ENCODE measurements at places on chromosomes 7 and 10. TPM values are rescaled to one million over a fixed set of nuclear protein-coding genes. Genes with fewer than 3 reads are reported as not detected.

ITGA8 gene
- not detected for total RNA-seq

DNA sequence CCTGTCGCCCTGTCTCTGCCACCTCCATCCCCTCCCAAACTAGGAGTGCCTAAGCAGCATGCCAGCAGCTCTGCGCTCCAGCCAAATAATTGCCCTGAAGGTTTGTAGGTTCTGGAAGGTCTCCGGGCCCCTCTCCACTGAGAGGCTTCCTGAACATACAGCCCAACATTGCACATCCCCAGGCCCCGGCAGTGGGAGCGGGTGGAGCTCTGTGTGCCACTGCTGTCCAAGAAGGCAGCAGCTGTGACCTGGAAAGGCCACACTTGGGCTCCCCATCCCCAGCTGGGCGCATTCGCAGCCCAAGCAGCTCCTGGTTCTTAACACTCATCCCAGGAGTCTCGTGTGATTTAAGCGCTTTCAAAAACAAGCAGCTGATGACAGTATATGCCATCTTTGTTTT lies 95.7 kb downstream of the COL13A1 start:
- H3K27me3 ChIP-seq, result no peaks in the 10 kb centered on the region
- no peaks in the 10 kb centered on the region for H3K4me1 ChIP-seq
- H3K36me3 ChIP-seq, result no peaks in the 10 kb centered on the region
- DNase-seq, result no peak
- no peak overlapping the region for H3K4me3 ChIP-seq

DNA sequence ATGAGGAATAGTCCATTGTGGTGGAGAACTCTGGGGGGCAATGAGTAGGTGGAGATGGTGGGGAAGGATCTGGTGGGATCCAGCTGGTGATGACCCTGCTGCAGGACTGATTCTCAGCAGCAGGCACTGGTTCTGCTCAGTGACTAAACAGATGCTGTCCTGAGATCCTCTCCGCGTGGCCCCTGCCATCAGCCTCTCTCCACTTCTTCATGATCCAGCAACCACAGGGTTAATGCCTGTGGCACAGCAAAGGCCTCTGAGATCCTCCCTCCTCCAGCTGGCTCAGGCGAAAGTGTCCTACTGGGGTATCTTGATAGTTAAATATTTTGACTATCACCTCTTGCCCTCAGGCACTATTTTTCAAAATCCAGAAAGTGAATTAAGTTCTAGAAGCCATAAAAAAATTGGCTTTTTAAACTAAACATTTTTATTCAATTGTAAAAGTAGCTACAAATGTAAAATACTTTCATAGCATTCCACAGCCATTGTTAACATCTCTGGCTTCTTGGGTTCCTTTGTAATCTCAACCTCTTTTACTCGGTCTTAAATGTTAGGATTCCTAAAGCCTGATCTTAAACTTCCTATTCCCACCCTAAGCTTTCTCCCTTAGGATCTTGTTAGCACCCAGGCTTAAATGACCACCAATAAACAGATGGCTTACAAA lies 13.1 kb downstream of the PLAU start:
- DNase-seq, result no peak
- peaks cover 18% of the 10 kb centered on the region for H3K4me1 ChIP-seq
- H3K4me3 ChIP-seq, result no peak overlapping the region
- H3K36me3 ChIP-seq, result no peaks in the 10 kb centered on the region

GRCh38 chr10:98205351-98205750 lies 62.6 kb downstream of the LOXL4 start:
- H3K27ac ChIP-seq, result no peak overlapping the region
- peaks cover 19% of the 10 kb centered on the region for H3K36me3 ChIP-seq
- H3K4me1 ChIP-seq, result peaks cover 15% of the 10 kb centered on the region
- DNase-seq, result no peak
- no peak overlapping the region for H3K4me3 ChIP-seq

DNA sequence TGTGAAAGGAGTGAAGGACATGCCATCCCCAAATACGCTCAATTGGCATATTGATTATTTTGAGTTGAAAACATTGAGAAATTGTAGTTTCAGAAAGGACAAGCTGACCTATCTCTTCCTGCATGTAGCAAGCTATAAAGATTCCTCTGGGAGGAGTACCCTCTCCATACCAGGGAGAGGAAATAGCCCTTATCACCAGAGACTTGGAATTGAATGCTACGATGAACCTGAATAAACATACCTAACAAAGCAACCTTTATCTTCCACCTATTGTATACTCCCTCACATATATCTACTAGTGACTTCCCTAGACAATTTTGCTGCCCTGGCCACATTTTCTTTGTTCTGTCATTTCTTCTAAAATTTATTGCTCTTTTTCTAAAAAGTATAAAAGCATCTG lies 150.2 kb upstream of the EEPD1 start:
- no peaks in the 10 kb centered on the region for H3K36me3 ChIP-seq
- no peak overlapping the region for H3K27ac ChIP-seq
- no peak overlapping the region for H3K4me3 ChIP-seq
- no peaks in the 10 kb centered on the region for H3K4me1 ChIP-seq
- DNase-seq, result no peak
- H3K27me3 ChIP-seq, result peaks cover 5% of the 10 kb centered on the region

DNA sequence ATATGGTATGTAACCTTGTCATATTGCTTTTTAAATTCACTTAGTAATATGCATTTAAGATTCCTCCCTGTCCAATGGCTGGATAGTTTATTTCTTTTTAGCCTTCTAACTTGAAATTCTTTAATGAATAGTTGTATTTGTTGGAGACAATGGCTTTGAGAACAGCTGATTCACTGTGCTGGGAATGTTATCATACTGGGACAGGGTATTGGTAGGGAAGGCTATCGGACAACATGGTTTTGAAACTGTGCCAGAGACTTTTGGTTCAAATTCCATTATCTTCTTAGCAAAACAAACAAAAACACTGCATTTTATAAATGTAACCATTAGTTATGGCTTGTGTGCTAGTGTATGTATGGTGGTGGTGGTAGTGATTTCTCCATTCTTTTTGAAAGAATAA lies 517.1 kb upstream of the ANKRD30A start:
- H3K27me3 ChIP-seq, result no peaks in the 10 kb centered on the region
- H3K36me3 ChIP-seq, result no peaks in the 10 kb centered on the region
- no peak overlapping the region for H3K27ac ChIP-seq
- H3K4me1 ChIP-seq, result no peaks in the 10 kb centered on the region
- no peak overlapping the region for H3K4me3 ChIP-seq

GRCh38 chr10:7488418-7488829 lies 77.6 kb upstream of the SFMBT2 start:
- DNase-seq, result no peak
- peaks cover 5% of the 10 kb centered on the region for H3K36me3 ChIP-seq
- no peaks in the 10 kb centered on the region for H3K27me3 ChIP-seq
- H3K4me3 ChIP-seq, result no peak overlapping the region

RASSF4 gene
- total RNA-seq, result 44.9 TPM

- H3K36me3 ChIP-seq, result peaks cover 6% of the 10 kb centered on the region
- peak overlapping the region; percentile 96 for H3K27ac ChIP-seq
- H3K27me3 ChIP-seq, result peaks cover 7% of the 10 kb centered on the region
- peak; percentile 88 for DNase-seq
- peaks cover 50% of the 10 kb centered on the region for H3K4me1 ChIP-seq
- peak overlapping the region; percentile 100 for H3K4me3 ChIP-seq
These were observed 1.1 kb upstream of the EGR2 start for GRCh38 chr10:62817121-62817765.

DNA sequence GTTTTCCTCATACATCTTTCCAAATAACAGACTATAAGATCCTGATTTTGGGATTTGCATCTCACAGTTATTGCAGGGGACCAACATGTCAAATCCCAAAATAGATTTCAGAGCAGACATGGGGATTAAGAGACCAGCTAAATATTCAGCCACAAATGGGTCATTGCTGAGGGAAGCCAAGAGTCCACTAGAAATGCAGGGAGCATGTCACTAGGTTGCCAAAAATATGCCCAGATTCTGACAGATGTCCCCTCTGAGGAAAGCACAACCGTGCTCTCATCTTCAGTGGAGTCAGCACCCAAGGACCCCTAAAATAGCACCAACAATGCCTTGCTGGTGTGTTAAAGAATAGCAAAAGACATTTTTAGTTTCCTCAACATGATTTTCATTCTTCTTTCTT lies 56.2 kb upstream of the AGK start:
- H3K27ac ChIP-seq, result no peak overlapping the region
- H3K4me1 ChIP-seq, result no peaks in the 10 kb centered on the region
- H3K27me3 ChIP-seq, result peaks cover 43% of the 10 kb centered on the region
- H3K4me3 ChIP-seq, result no peak overlapping the region

DNA sequence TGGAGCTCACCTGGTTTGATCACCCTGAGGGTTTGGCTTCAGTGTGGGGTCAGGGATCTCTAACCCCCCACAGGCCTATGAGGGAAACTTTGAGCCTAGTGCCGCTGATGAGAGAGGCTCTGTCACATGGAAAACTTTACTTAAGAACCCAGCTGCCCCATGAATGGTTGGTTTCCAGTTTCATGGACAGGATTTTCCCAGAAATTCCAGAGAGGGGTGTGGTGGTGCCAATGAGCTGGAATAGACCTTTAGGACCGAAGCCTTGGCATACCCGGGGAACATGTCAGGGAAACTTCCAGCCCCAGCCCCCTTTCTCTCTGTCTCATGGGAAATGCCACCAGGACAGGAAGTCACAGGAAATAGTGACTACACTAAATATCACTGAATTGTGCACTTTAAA lies 36.9 kb downstream of the AKR1B1 start:
- H3K36me3 ChIP-seq, result no peaks in the 10 kb centered on the region
- no peak overlapping the region for H3K27ac ChIP-seq
- peaks cover 8% of the 10 kb centered on the region for H3K27me3 ChIP-seq
- H3K4me1 ChIP-seq, result no peaks in the 10 kb centered on the region

ST8SIA6 gene
- 1.5 TPM for total RNA-seq

STEAP1 gene
- 37.2 TPM for total RNA-seq

DNA sequence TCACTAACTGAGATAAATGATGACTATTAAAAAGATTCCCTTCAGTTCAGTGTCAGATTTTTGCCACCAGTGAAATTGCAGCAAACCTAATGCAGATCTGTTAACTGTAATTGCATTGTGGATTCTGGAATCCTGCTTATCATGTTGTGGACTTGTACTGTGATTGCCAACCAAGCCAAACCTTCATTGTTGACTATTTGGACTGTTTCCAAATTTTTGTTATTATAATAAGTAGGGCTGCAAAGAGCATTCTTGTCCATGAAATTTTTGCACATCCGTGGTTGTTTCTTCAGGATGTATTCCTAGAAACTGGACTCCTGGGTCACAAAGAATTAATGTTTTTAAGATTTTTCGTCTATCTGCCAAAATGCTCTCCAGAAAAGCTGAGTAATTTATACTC lies 281.6 kb upstream of the ZMIZ1 start:
- H3K27ac ChIP-seq, result no peak overlapping the region
- H3K36me3 ChIP-seq, result no peaks in the 10 kb centered on the region
- H3K4me1 ChIP-seq, result no peaks in the 10 kb centered on the region
- DNase-seq, result no peak
- peaks cover 29% of the 10 kb centered on the region for H3K27me3 ChIP-seq

DNA sequence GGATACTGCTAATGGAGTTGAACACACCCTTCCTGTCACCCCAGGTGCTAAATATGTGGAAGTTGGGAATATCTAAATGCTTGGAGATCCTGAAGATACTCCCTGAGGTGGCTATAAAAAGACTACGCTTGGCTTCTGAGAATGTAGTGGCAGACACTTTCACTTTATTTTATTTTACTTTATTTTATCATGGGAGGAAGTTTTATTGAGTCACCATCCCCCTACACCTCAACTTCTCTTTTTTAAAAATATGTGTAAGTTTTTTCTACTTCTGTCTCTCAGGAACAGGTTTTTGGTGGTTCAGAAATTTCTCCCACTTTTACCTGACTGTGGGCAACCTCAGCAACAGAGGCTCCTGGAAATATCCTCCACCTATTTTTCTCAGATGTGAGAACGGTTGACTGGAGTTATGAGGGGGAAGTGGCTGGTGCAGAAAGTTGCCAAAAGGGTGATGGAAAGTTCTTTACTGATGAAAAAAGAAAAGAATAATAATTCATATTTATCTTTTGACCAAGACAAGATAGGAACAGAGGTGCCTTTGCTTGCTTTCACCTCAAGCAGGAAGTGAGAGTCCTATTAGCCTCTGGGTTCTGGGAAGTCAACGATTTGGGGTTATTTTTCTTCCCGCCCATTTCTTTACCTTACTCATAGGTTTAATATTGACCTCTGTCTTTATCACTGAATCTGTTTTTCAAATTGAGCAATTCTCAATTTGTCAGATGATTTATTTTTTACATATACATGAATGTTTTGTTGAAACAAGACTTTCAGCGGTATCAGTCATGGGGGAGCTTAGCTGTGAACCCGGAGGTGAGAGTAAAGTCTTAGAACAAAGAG lies 103.6 kb downstream of the AHR start:
- peak overlapping the region; percentile 54 for H3K27ac ChIP-seq
- no peaks in the 10 kb centered on the region for H3K36me3 ChIP-seq
- H3K4me1 ChIP-seq, result peaks cover 19% of the 10 kb centered on the region
- H3K27me3 ChIP-seq, result peaks cover 10% of the 10 kb centered on the region
- peak overlapping the region; percentile 70 for H3K4me3 ChIP-seq

DNA sequence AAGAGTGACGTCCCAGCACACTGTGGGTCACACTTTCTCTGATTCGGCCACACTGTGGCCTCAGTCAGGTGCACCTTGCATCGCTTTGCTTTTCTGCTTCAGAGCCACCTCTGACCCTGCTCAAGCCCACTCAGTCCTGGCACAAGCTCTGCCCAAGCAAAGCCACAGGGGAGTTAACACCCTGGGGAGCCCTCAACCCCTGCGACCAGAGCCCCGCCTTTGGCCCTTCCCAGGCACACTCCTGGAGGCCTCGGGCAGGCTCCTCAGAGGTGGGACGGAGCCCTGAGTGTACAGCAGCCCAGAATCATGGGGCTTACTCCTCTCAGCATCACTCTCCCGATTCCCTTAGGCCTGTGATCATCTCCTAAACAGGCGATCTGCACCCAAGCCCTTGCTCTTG lies 71.0 kb downstream of the HIPK2 start:
- peaks cover 20% of the 10 kb centered on the region for H3K36me3 ChIP-seq
- DNase-seq, result no peak
- H3K4me1 ChIP-seq, result peaks cover 43% of the 10 kb centered on the region
- no peaks in the 10 kb centered on the region for H3K27me3 ChIP-seq

TRIM73 gene
- 5.2 TPM for total RNA-seq

- no peak for DNase-seq
- peaks cover 28% of the 10 kb centered on the region for H3K4me1 ChIP-seq
- peaks cover 6% of the 10 kb centered on the region for H3K27me3 ChIP-seq
These were observed 19.9 kb downstream of the SPAG6 start for GRCh38 chr10:22365233-22365632.

GRCh38 chr10:71975087-71975870 lies 11.1 kb downstream of the CHST3 start:
- H3K4me3 ChIP-seq, result no peak overlapping the region
- no peak overlapping the region for H3K27ac ChIP-seq
- H3K27me3 ChIP-seq, result peaks cover 7% of the 10 kb centered on the region
- H3K36me3 ChIP-seq, result no peaks in the 10 kb centered on the region
- peak; percentile 13 for DNase-seq
- H3K4me1 ChIP-seq, result peaks cover 2% of the 10 kb centered on the region

DNA sequence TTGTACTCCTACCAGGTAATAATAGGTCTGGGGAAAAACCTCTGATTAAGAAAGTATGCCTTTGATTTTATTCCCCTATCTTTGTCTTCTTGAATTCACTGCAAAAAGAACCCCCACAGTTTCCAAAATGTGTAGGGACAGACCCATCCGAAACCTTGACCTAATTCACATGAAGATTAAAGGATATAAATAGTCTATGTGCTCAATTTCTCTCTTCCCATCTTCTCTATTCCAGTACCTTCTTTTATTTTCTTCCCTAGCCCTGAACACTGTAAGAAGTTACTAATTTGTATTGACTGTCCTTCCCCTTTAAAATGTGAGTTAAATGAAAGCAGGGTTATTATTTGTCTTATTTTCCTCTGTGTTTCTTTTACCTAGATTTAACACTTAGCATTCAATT lies 135.3 kb downstream of the HBP1 start:
- H3K27me3 ChIP-seq, result no peaks in the 10 kb centered on the region
- no peaks in the 10 kb centered on the region for H3K36me3 ChIP-seq
- H3K4me3 ChIP-seq, result no peak overlapping the region
- H3K27ac ChIP-seq, result no peak overlapping the region
- no peaks in the 10 kb centered on the region for H3K4me1 ChIP-seq

All from natural killer cell treated with Interleukin-12 subunit alpha and Interleukin-12 subunit beta and Interleukin-15 and Interleukin-18, amount 100 ng/mL, for 72 hours (primary cell).